ENCODE measurements at places on chromosomes 2 and 18. TPM values are rescaled to one million over a fixed set of nuclear protein-coding genes. Genes with fewer than 3 reads are reported as not detected.

Gene SULT6B1
- not detected for total RNA-seq

DNA sequence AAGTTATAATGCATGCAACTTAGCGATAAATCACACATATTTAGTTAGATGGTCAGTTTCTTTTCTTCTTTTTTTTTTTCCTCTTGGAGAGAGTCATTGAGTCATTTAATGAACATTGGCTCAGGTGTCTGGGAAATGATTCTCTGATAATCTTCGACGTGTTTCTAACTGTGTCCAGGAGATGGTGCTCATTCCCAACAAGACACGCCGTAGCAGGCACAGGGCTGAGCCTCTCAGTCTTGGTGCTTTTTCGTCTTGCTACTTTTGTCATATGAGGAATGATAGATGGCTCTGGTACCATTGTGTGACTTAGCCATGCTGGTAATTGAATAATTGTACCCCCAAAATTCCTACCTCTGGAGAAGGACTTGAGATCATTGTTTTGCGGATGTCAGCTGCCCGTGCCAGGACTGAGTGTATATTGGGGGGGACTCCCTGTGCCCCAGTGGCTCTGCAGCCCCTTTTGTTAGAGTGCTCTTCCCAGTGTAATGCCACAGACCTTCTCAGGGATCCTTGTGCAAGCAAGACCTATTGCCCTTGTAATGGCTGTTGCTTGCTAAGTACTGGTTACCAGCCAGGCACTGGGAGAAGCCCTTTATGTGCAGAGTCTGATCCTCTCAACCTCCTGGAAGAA, 107.6 kb upstream of the CYRIA start:
- no peak for DNase-seq

Gene PDE1A
- total RNA-seq: 2.3 TPM

GRCh38 chr18:24002479-24002878, 12.1 kb upstream of the TTC39C start:
- no peak for DNase-seq

DNA sequence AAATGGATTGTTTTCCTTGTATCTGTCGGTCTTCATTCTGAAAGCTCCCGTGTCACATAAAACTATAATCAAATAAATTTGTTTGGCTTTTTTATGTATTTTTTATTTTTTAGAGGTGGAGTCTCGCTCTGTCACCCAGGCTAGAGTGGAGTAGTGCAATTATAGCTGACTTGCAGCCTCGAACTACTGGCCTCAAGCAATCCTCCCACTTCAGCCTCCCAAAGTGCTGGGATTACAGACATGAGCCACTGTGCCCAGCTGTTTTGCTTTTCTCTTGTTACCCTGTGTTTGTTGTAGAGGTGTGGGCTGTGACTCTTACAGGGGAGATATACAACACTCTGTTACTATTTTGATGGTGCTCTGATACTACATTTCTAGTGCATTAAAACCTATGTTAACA, 2.2 kb downstream of the GALM start:
- no peak for DNase-seq

Gene NYAP2
- total RNA-seq: 2.0 TPM

Gene AQP12B
- not detected for total RNA-seq

DNA sequence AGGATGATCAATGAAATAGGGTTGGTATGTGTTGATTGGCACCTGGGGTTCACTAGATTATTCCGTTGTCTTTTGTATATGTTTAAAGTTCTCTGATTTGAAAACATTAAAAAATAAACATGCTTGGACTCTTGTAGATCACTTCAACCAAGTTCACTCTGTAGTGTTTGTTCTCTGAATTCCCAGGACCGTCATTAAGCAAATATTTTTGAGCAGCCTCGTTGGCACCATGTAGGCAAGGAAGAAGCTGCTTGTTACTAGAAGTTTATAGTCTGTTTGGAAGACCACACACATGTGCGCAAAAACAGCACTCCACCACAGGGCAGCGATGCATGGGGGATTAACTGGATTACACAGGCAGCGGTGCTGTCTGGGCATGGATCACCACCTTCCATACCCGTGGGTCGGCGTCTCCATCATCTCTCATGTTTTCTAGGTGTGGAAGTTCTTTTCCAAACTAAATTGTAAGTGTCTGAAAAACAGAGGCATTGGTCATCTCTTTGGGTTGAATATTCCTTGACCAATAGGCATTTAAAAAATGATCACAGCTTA, 212.2 kb downstream of the FHOD3 start:
- no peak for DNase-seq

DNA sequence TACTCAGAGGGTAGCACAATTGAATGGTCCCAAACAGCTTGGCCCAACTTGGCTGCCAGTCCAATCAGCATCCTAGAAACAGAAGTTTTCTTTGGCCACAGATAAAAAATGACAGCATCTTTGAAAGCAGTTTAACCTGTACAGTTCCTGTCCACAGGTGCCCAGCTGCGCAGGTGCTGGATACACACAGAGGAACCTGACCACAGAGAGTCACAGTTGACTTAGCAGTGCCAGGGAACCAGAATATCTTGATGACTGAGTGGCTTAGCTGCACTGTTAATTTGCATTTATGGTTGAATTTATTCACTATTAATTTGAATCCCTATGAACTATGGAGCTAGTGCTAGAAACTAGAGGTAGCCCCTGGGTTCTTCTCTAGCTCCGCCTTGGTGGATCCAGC, 93.7 kb downstream of the TPGS2 start:
- no peak for DNase-seq

DNA sequence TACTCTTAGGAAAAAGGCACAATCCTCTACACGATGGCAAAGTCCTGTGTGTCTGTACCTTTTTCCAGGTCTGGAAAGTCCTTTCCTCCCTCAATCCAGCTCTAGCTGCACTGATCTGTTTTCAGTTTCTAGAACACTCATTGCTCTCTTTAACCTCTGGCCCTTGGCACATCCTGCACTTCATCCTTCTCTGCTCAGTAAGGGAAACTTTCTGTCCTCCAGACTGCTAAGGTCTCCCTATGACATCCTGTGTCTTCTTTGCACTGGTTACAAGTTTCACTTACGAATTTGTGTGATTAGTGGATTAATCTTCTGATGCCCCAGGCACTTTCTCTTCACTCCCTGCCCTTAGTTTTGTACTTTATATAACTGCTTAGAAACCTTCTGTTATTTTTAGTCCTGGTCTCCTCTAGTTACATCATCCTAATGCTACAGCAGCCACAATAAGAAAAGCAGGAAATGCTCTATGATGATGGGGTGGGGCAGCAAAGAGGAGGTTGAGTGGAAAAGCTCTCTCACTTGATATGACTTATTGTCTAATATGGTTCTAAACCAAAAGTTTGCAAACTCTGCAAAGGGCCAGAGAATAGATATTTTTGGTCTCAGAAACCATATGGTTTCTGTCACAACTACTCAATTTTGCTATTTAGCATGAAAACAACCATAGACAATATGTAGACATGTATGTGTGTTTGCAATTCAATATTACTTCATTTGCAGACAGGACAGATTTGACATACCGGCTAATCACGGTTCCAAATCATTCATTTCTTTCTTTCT, 568.2 kb downstream of the THSD7B start:
- DNase-seq: no peak

DNA sequence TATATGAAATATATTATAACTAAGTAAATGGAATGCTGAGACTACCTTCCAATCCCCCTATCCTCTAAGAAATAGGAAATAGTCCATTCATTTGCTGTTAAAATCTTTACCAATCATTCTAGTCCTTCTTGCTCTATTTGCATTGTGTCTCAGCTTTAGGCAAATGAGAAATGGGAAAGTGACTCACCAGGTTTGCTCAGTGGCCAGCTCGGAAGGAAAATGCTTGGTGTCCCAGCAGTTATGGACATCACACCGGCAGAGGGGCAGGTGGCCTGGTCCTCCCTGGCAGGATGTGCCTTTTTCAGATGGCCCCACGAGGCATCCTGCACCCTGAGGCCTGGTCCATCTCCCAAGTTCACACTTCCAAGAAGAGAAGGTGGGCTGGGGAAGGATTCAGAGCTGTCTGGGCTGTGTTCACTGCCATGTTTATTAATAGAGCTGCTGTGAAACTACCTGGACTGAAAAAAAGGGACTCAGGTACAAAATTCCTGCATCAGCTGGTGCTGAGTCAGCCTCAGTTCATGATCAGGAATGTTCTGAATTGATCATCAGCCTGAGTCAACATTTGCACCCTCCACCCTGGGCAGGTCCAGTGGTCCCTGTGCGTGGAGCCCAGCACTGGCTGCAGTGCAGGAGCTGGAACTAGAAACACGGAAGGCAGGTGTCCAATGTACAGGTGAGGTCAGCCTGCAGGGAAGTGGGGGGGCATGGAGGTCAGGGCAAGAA, 60.1 kb upstream of the ARL4C start:
- DNase-seq: no peak

Gene IL1R1
- total RNA-seq: 99.7 TPM

- no peak for DNase-seq
These were observed 106.3 kb upstream of the SEC11C start for GRCh38 chr18:59033359-59033758.

DNA sequence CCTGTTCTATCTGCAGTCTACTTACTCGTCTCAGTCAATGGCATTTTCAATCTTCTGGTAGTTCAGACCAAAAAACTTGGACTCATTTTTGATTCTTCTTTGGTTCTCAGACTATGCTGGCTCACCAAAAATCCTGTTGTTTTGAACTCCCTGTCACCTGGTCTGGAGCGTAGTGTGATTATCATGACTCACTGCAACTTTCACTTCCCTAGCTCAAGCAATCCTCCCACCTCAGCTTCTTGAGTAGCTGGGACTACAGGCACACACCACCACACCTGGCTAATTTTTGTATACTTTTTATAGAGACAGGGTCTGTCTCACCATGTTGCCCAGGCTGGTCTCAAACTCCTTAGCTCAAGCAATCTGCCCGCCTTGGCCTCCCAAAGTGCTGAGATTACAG, 163.3 kb upstream of the CDH7 start:
- DNase-seq: no peak

Gene MEP1B
- total RNA-seq: not detected

- no peak for DNase-seq
These were observed 143.3 kb upstream of the BCL2L11 start for GRCh38 chr2:110977403-110977802.

DNA sequence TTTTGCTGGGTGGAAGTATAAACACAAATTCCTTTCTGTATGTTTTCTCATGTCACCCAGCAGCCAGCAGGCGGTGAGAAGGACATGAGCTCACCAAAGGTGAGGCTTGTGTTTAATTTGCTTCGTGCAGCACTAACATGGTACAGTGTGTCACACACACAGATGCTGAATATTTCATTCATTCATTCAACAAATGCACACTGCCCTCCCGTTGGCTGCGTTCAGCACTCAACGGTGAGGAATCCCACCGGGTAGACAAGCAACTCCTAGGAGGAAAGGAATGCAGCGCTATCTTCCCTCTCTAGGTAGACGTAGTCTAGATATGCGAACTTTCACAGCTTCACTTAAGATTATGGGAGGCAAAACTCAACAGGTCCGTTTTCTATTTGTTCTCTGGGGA, 85.1 kb downstream of the LONRF2 start:
- no peak for DNase-seq

DNA sequence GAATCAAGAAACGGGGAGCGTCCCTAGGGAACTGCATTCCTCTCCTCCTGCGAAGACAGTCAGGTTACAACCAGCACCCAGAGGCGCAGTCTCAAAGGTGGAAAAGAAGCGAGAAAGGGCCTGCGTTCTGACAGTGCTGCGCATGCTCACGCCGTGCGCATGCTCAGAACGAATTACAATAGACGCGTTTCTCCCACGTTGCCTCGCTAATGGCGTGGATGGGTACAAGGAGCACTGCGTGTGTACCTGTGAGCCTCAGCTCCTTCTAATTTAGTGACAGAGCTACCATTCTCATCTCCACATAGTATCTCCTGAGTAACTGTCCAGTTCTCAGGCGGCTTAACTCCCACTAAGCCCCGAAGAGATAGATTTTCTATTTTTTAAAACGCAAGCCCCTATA, 448.8 kb downstream of the TXNL1 start:
- no peak for DNase-seq

Gene IL1RN
- total RNA-seq: 40.6 TPM

GRCh38 chr2:108217211-108217610, 22.6 kb upstream of the SULT1C3 start:
- no peak for DNase-seq

DNA sequence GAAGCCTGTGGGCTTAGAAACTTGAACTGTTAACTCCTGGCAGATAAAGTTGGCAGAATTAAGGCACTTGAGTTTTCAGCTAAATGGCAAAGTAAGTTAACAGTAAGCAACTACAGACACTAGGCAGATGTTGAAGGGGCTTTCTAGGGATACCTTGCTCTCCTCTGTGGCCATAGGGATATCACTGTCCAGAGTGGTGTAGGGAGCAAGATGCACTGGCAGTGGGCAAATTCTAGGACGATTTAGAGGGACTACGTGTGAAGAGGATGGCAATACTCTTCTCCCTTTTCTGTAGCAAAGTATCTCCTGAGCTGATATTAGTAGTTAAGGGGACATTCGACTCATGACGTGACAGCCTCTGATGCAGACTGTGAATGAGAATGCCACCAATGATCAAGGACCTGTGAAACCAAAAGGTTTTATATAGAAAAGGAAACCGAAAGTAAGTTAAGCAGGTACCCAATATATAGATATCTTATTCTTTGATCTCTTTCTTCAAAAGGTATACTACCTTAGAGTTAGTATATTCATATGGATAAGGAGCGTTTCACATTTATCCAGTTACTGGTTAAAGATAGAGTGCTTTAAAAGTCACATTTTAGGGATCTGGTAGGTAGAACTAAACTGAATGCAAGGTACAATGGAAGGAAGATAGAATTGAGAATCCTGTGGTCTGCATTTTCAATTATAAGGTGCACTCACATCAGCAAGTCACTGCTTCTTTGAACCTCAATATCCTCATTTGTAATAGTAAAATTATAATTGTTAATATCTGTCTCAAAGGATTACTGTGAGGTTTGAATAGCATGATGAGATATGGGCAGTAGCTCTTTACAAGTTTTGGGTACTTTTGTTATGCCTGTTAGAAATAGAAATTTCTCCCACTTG, 106.4 kb downstream of the KCNH7 start:
- DNase-seq: no peak

GRCh38 chr18:68431111-68431921, 283.6 kb downstream of the TMX3 start:
- DNase-seq: no peak

- no peak for DNase-seq
These were observed 49.9 kb downstream of the MYO7B start for GRCh38 chr2:127585270-127585807.

DNA sequence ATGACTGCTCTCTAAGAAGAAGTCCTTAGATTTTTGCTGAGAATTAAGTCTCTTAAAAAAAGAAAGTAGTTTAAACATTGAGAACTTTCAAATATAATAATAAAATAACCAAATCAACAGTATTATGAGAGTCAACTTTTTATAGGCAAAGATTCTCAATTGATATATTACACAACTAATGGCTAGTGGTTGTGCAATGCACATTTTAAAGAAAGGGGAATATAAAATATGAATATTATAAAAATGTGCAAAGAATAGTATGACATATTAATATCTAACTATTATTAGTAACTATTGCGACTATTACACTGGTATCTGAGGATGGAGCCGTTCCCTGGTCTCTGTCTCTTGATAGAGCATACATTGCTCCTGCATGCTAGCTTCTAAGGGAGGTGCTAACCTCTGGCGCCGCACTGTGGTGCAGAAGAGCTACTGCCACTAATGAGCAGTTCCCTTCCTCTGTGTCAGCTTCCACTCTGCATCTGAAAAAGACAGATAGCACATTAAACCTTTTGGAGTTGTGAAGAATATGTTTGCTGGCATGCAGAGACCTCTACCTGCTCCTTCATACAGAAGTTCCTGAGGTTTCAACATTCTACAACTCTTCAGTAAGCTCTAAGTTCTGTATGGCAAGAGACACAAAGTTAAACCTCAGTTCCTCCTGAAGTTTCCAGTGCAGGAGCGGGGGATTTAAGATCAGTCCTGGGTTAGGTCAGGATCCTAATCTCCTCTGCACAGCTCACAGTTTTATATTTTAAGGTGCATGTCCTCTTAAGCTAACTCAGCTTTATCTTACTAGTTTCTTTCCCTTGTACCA, 3.5 kb upstream of the SLC9A2 start:
- peak; percentile 80 for DNase-seq

Data from upper lobe of left lung (tissue), 6 donors.